ENCODE measurements at places on chromosomes 2 and 18.
A peak's percentile ranks its signal among the peaks of the same experiment; 100 is the strongest.

GRCh38 chr2:141055531-141055930 lies 1075.3 kb downstream of the LRP1B start:
- DNase-seq: no peak

DNA sequence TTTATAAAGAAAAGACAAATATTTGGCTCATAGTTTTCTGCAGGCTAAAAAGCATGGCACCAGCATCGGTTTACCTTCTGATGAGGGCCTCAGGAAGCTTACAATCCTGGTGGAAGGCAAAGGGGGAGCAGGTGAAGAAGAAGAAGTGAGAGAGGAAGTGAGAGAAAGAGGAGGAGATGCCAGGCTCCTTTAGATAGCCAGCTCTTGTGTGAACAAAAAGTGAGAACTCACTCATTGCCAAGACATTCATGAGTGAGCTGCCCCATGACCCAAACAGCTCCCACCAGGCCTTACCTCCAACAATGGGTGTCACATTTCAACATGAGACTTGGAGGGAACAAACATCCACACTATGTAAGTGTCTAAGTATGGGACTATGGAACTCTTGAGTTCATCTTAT lies 14.3 kb downstream of the CCDC150 start:
- DNase-seq: no peak

GRCh38 chr2:237471438-237472186 lies 15.4 kb upstream of the MLPH start:
- peak; percentile 49 for DNase-seq

DNA sequence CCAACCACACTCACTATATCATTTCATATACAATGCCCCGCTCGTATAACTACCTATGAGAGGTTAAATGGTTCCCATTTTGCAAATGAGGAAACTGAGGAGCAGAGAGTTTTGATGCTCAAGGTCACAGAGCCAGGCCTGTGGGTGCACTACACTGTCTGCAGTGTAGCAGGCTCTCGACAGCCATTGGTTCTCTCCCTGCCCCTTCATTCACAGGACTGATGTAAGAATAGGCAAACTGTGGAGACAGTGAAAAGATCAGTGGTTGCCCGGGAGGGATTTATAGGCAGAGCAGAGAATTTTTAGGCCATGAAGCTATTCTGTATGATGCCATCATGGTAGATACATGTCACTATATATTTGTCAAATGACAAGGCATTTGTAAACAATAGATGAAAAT lies 39.0 kb upstream of the LBH start:
- no peak for DNase-seq

- no peak for DNase-seq
These were observed 48.1 kb downstream of the ACOXL start for GRCh38 chr2:110780461-110780860.

DNA sequence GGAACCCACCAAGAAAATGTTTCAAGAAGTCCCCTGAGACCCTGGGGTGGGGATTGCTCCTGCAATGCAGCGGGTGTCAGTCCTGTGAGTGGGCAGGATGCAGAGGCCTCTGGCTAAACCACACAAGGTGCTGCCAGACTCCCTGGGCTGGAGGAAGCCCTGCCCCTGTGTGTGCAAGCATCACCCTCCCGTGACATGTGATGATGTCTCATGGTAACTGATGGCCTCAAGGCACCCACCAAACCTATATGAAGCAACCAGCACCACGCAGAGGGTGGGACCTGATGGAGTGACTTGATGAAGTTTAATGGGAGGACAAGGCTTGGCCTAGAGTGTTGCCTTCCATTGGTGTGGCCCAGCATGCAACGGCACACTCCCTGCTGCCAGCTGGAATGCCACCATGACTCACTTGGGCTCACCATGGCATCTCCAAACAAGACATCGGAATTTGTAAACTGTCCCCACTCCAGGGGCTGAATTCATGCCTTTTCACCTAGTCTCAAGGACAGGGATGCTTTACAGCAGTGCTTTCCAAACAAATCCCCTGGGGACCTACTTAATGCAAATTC lies 8.7 kb upstream of the SLC14A1 start:
- DNase-seq: no peak

DNA sequence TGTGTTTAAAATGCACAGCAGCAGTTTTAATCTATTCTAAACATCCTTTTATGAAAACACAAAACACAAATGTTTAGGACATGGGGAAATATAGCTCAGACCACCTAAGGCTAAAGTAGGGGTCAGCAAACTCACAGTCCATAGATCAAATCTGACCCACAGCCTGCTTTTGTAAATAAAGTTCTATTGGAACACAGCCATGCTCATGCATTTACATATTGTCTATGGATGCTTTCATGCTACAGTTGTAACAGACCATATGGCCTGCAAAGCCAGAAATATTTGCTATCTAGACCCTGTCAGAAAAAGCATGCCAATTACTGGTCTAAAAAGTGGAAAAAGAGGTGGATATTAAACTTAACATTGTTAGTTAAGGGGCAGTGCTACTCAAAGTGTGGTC lies 1105.4 kb upstream of the KLHL29 start:
- DNase-seq: no peak

- DNase-seq: no peak
These were observed 3.3 kb upstream of the WDR75 start for GRCh38 chr2:189437926-189438325.

DNA sequence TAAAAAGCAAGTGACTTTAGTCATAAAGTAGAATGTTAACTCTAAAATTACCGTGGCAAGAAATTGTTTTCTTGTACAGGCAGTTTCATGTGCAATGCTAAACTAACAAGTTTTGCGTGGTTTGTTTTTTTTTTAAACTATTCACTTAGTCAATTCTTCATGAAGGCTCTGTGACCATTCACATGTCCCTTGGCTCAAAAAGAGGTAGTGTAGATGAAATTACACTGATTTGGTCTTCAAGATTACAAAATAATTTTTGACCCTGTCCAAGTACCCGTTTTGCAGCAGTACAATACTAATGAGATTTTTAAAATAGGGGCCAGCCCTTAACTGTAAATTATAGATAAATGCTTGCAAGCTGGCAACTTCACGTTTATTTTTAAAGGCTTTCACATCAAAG lies 1.3 kb downstream of the TMEM131 start:
- no peak for DNase-seq

DNA sequence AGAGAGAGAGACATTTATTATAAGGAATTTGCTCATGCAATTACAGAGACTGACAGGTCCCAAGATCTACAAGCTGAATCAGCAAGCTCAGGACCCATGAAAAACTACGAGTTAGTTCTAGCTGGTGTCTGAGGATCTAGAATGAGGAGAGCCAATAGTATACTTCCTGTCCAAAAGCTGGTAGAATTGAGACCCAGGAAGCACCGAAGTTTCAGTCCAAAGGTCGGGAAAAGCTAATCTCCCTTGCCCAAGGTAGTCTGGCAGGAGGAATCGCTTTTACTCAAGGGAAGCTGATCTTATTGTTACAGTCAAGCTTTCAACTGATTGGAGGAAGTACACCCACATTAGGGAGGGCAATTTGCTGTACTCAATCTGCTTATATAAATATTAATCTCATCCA lies 389.6 kb downstream of the ADCYAP1 start:
- no peak for DNase-seq

DNA sequence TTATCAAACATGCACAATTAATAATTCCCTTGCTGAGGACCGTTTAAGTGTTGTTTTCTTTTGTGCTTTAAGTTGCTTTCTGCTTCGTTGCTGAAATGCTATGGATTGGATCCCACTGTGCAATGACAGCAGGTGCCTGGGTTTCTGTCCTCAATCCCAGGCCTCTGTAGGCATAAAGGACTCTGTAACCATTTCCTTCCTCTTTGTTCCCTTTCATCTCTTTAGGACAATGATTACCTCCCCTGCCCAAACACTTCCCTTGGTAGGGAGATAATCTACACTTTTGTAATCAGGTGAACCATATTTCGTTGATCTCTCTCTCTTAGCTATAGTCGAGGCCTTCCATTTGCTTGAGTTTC lies 58.6 kb upstream of the LYPD6B start:
- DNase-seq: no peak

GRCh38 chr2:39781697-39782096 lies 2.6 kb upstream of the THUMPD2 start:
- no peak for DNase-seq

DNA sequence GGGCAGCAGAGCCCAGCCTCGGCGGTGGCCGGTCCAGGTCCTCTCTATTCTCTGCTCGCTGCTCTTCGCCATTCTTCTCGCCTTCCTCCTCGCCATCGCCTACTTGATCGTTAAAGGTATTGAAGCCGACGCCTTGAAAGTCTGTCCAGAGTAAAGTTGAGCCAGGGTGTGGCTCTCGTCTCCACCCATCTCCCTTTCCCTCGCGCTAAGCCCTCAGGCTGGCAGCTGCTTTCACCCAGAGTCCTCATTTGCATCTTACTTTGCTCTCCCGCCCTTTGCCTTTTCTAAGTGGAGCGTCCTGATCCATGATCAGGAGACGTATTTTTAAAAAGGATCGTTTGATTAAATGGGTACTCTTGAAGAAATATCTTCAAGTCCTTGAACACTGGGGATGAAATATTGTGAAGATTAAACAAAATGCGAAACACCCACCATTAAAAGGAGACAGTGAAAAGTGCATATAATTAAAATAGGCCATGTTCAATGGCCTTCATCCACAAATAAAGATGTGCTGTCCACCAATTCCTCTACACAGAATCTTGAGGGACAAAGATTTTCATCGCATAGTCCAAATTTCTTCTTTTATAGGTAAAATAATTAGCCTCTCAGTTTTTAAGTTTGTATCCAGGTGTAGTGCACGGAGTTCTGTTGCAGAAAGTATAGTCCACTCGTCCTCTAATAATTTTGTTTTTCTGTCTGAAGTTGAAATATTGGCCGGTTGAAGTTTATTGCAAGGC lies 657 bp downstream of the ARL6IP6 start:
- DNase-seq: no peak

DNA sequence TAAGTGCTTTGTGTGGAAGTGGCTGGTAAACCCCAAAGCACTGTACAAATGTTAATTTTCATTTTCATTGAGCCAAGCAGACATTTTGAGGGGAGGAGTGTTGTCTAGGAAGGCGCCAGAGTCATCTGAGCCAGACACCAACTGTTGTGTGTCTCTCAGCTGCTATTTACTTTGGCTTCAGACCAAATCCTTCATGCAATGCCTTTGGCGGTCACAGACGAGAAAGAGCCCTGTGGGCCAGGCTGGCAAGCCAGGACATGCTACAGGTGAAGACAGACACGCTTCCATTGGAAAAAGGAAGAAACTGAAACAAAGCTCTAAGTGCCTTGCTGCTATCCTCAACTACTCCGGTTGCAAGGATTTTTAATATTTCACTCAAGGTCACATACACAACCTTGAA lies 115.4 kb upstream of the CDC42EP3 start:
- no peak for DNase-seq

- no peak for DNase-seq
These were observed 830.4 kb downstream of the DCDC2C start for GRCh38 chr2:4533806-4534205.

DNA sequence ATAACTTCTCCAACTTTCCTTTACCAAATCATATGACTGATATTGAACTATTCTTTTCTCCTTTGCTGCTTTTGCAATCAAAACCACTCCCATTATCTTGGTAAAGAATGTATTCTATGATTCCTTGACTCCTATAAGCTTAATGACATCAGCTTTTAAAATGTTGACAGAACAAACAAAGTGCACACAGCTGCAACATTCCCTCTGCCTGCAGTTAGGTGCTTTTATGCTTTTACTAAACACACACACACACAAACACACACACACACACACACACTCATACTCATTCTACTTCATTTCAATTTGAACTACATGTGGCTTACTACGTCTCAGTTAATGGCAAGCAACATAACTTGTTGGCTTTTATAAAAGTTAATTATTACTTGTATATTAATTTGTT lies 946.6 kb downstream of the DPP10 start:
- no peak for DNase-seq

GRCh38 chr18:12658426-12659138 lies 675 bp upstream of the SPIRE1 start:
- DNase-seq: peak; percentile 31
